ENCODE measurements at places on chromosomes 1 and 21.

GRCh38 chr1:2091611-2092604, 41.7 kb downstream of the PRKCZ start:
- DNase-seq, result peak; percentile 23

DNA sequence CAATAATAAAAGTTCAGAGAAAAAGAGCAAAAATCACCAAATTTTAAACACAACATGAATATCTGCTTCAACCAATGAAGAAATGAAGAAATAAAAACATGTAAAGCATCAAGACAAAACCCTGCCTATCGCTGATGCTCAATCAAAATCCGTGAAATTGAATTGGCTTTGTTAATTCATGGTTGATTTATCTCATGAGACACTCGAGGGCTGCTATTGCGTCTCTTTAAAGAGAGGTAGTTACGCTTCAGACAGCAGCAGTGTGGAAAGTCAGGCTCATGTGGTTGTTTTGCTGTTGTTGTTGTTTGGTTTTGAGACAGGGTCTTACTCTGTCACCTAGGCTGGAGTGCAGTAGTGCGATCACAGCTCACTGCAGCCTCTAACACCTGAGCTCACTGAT, 65.5 kb upstream of the RGS7 start:
- DNase-seq, result no peak

- no peak for DNase-seq
Observed at GRCh38 chr1:225517221-225517620, 89.4 kb upstream of the LBR start.

- DNase-seq, result no peak
Observed at GRCh38 chr1:42529724-42530181, 66.7 kb downstream of the CCDC30 start.

DNA sequence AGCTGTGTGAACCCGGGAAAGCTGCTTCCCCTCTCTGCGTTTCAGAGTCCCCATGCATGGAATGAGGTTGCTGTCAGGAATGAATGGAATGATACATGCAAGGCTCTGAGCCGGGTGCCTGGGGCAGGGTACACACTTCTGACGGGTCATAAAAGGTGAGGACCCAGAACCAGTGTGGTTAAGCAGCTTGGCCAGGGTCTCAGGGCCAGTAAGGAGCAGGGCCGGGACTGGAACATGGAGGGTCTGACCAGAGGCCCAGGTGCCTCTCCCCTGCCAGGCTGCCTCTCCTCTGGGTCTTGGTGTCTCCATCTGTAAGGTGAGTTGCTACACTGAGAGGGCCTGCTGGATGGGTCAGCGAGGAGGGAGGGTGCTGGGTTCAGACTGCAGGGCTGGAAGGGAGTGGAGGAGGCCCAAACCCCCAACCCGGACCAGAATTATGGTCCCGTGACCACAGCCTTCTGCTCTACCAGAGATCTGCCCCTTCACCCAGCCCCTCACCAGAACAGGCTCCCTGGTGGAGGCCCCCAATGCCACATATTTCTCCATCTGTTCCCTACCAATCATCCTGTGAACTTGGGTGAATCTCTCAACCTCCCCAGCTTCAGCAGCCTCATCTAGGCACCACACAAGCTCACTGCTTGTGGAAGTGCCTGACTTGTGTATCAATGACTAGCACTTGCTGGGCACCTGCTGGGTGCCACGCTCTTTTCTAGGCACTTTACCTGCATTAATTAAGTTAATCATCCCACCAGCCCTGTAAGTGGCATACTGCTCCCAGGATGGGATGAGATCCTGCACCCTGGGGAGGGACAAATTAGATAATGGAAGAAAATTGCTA, 16.2 kb upstream of the LRP8 start:
- no peak for DNase-seq

GRCh38 chr1:183816110-183816509, 11.2 kb downstream of the RGL1 start:
- no peak for DNase-seq

DNA sequence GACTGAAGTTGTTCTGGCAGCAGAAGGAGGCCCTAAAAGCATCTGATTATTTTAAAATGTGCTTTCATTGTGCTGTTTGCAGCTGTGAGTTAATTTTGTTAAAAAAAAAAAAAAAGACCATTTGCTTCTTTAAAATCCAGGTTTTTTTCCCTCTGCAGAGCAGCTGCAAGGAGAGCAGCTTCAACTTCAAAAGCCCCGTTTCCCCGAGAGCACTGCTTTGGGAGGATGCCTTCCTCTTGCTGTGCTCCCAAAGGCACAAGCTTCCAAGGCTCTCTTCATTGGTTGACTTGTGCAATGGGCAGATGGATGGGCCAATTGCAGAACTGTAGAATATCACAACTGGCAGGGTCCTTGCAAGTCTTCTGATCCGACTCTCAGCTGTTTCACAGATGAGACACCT, 459.2 kb upstream of the PKN2 start:
- no peak for DNase-seq

- no peak for DNase-seq
Observed at GRCh38 chr1:246128494-246129069, 378.5 kb downstream of the SMYD3 start.

DNA sequence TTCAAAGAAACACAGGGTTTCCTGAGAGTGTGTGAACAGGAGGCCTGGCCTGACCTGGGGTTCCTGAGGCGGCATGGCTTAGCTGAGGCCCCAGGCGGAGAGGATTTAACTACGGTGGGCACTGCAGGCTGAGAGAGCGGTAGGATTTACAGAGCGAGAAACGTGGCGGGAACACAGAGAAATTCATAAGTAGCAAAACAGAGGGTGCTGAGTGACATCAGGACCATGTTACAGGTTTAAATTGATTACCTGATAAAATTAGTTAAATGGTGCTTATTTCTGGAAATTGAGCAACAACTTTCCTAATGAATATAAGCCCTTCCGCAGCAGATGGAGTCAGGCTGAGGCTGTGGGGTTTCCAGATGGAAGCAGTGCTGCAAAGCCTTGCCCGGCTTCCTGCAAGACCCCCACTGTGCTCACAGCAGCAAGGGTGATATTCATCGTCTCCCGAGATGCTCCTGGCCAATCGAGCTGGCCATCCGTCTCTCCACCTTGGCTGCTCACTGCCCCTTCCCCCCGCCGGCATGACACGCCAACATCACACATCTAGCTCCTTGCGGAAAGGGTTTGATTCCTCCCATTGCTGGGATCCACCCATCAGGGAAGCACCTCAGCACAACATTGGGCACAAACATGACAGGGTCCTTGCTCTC, 69.4 kb upstream of the MORC3 start:
- DNase-seq, result no peak

DNA sequence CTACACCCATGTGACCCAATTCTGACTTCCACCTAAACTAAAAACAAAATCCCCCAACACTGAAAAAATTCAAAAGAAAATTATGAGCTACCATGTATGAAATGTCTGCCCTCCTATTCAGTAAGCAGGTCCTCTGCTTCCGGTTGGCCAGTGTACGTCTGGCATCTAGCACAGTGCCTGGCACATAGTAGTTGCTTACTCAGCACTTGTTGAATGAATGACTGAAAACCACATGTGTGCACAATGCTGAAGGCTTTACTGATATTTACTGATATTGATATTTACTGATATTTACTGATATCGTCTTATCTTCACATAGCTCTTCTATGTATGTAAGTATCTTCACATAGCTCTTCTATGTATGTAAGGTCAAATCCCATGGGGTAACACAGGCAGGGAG, 642.2 kb downstream of the SMYD3 start:
- no peak for DNase-seq

DNA sequence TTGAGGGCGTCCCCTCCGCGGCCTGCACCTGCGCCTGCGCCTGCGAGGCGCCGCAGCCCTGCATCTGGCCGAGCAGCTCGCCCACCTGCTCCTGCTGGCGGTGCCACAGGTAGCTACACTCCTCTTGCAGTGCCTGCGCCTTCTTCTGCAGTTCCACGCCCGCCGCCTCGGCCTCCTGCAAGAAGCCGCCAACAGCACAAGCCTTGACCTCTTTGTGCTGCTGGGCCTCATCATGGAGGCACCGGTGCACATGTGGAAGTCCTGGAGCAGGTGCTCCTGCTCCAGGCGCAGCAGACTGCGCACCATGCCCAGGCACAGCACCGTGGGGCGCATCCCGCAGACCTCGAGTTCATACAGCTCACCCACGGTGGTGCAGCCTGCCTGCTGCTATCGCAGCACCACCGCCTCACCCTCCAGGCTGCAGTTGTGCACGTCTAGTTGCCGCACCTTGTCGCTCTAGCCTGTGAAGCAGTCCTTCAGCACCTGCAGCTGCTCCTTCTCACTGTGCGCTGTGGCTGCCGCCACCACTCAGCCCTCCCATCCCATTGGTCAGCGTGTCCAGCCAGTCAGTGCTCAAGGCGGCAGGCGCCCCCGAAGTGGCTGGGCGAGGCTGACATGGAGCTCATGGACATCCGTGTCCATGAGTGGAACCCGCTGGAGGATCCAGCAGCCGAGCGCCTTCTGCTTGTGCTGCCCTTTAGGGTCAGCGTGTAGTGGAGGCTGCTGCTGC, 12.2 kb upstream of the CD2 start:
- DNase-seq, result no peak

DNA sequence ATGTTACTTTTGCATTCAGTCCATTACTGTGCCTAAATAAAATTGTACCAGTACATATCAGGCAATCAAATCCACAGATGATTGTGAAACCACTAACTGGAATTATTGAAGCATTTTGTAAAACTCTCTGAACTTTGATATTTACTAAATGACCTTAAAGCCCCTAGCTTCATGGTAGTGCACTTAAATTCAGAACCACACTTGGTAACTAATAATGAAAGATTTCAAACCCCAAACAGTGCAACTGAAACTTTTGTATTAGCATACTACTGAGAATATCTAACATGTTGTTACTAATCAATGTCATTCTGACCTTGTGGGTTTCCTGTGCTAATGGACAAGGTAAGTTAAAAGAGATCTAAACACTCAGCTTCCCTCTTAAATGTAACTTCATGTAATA, at the start of gene CFHR3:
Gene CFHR3, plus strand, starts transcription at position 238 of the 400 bp plus-strand sequence. Its CDS starts 47 bp downstream, at position 285.
- no peak for DNase-seq

DNA sequence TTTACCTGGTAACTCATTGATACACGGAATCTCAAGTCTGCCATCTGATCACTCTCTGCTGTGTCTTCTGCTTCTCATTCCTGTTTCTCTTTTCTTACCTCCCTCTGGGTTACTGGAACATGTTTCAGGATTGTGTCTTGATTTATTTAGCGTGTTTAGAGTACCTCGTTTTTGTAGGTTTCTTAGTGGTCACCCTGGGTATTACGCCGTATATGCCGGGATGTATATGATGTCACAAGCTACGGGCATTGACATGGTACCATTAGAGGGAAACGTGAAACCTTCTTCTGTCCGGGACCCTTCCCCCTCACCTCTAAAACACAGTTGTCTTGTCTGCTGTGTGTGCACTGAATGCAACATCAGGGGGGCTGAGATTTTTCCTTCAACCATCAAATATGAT, 2.8 kb downstream of the ACTRT2 start:
- DNase-seq, result no peak

DNA sequence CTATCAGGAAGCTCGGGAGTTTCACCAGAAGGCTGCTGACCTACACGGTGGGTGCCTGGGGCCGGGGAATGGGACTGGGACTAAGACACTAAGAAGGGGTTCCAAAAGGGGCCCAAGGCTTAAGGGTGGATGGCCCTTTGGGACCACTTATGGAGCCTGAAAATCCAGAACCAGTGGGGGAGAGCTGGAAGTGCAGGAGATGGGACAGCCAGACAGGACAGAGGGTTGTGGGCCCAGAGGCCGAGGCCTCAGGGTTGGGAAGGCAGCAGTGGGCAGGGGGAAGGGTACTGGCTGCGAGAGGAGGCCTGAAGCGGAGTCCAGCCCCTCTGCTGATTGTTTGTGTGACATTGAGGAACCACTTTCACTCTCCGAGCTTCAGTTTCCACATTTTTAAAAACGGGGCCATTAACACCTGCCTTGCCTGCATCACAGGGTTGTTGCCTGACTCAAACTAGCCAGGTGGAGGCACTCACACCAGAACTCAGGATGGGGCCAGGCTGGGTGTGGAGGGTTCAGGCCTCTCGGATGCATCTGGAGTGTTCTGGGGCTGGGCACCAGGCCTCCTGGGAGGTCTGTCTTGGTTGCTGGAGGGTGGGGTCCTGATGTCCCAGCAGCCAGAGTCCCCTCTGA, 3.0 kb downstream of the TTC24 start:
- DNase-seq, result no peak

DNA sequence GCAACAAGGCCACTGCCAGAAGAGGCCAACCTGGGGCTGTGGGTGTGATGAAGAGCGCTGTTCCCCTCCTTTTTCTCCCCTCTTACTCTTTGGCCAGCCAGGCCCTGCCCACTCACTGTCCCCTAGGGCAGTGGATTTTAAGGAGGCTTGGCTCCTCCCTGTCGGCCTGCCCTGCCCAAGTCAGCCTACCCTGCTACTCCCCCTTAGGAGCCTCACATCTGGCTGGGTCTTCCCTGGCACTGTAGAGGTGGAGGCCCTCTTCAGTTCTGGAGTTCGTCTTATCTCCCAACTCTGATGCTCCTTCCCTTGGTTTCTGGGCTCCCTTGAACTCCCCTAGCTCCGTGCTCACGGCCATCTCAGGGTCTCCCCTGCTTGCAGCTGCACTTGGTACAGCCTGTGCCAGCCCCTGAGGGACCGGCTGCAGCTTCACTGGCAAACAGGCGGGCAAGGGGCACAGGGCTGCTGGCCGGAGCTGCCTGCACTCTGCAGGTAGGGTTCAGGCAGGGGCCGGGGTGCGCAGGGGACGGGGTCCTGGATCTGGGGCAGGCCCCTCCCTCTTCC, 4.0 kb downstream of the AMPD2 start:
- no peak for DNase-seq
